Activated CD8-positive, alpha-beta T cell treated with anti-CD3 and anti-CD28 coated beads, Interleukin-2, amount 10 ng/mL, durations not matched to agents 7 days and 5 days (primary cell): ENCODE measurements at places on chromosomes 5 and 9. TPM values are rescaled to one million over a fixed set of nuclear protein-coding genes. Genes with fewer than 3 reads are reported as not detected.

GRCh38 chr9:84851935-84852585 lies 182.5 kb downstream of the NTRK2 start:
- H3K27me3 ChIP-seq, result no peaks in the 10 kb centered on the region
- H3K4me1 ChIP-seq, result no peaks in the 10 kb centered on the region
- no peak overlapping the region for H3K4me3 ChIP-seq
- DNase-seq, result no peak

DNA sequence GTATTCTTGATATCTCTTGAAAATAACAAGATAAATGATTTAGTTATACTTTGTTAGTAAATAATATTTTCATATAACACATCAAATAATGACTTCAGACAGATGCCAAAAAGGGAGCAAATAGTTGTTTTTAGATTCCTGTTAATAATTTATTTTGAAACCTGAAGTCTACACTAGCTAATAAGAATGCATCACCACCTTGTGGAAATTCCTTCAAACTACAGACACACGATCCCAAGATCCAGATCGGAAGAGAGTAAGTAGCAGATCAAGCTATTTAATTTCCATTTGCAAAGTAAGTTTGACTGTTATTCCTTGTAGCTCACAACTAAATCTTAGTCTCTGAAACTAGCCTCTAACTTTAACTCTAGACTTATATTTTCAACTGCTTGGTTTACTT lies 35.5 kb upstream of the ISL1 start:
- H3K4me1 ChIP-seq, result no peaks in the 10 kb centered on the region
- no peaks in the 10 kb centered on the region for H3K27me3 ChIP-seq
- no peak for DNase-seq
- no peak overlapping the region for H3K27ac ChIP-seq
- no peak overlapping the region for H3K4me3 ChIP-seq

GRCh38 chr9:105142406-105143135 lies 101.9 kb upstream of the SLC44A1 start:
- H3K36me3 ChIP-seq, result no peaks in the 10 kb centered on the region
- H3K4me3 ChIP-seq, result no peak overlapping the region
- H3K27me3 ChIP-seq, result peaks cover 21% of the 10 kb centered on the region
- no peak for DNase-seq
- no peak overlapping the region for H3K27ac ChIP-seq

- peak overlapping the region; percentile 94 for H3K27ac ChIP-seq
- peaks cover 55% of the 10 kb centered on the region for H3K4me1 ChIP-seq
- no peaks in the 10 kb centered on the region for H3K27me3 ChIP-seq
These were observed 7.2 kb downstream of the NINJ1 start for GRCh38 chr9:93126825-93127368.

DNA sequence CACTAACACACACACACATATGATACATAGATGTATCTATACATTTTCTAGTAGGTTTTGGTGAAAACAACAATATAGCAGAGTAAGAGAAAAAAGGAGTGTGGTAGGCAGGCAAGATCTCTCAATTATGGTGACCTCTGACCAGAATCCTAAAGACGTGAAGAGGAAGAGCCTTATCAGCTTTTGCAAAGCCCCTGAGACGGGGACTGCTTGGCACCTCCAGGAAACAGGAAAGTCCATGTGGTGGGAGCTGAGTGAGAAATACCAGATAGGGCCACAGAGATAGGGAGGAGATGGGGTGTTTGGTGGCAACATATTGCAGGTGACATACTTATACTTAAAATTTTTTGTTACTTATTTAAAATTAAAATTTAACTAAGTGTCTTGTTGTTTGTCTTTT lies 39.9 kb upstream of the CTXN3 start:
- H3K4me1 ChIP-seq, result no peaks in the 10 kb centered on the region
- H3K27ac ChIP-seq, result no peak overlapping the region
- no peak for DNase-seq
- H3K27me3 ChIP-seq, result peaks cover 2% of the 10 kb centered on the region
- no peaks in the 10 kb centered on the region for H3K36me3 ChIP-seq

DNA sequence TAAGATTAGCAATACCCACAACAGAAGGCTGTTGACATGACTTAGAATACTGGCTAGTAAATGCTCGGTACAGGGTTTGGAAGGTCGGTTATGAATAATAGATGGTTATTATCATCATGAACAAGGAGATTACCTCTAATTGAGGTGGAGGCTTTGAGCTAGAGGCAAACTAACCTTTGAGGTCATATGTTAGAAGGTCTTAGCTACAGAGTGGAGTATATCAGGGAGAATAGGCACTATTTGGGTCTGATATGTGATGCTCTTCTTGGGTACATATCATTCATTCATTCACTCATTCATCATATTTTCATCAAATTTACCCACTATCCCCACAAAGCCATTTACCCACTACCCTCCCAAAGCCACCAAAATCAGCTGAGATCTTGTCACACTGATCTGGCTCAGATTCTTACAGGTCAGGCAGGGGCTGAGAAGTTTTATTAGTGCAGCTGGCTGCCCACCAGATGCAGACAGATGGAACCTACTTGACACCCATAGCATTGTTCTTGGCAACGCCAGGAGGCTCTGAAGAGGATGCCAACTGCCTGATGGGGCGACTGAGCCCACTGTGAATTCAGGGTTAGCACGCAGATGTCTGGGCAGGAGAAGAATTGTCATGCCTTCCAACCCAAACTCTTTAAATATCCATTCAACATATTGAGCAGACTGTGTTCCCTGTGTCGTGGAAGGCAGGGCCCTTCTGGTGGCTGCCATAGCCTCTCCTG lies 90.2 kb upstream of the SH3PXD2B start:
- H3K27ac ChIP-seq, result no peak overlapping the region
- H3K36me3 ChIP-seq, result no peaks in the 10 kb centered on the region
- DNase-seq, result no peak
- no peaks in the 10 kb centered on the region for H3K27me3 ChIP-seq
- H3K4me1 ChIP-seq, result no peaks in the 10 kb centered on the region
- H3K4me3 ChIP-seq, result no peak overlapping the region

GRCh38 chr9:134914501-134914834 lies 3.2 kb downstream of the FCN1 start:
- H3K4me1 ChIP-seq, result no peaks in the 10 kb centered on the region
- H3K27me3 ChIP-seq, result peaks cover 8% of the 10 kb centered on the region
- DNase-seq, result no peak

DNA sequence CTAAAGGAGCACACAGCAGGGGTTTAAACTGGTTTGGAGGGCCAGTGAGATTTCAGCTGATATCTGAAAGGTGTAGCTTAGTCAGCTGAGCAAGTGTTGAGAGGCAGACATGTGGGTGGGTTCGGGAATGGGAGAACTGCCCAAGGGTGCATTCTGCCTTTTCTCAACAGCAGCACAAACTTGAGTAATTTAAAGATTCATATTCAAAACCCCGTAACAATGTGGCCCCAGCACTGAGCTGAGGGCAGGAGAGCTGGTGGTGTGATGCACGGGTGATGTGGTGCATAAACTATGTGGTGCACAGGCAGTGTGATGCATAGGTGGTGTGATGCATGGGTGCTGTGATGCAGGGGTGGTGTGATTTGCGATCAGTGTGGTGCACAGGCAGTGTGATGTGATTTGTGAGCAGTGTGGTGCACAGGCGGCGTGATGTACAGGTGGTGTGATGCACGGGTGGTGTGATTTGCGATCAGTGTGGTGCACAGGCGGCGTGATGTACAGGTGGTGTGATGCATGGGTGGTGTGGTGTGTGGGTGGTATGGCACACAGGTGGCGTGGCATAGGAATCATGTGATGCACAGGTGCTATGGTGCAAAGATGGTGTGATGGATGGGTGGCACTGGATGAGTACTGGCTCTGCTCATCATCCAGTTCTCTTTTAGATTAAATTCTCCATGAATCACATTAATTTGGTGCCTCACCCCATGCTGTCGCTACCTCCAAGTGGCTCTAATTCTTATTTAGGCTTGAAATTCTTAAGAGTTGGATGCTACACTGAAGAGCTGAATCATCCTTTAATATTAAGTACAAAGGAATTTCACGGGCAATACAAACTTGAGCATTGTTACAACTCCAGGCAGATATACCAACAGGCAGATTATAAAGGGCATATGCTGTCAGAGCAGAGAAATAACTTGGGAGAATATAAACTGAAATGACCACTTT lies 53.6 kb downstream of the DAP start:
- DNase-seq, result no peak
- peaks cover 9% of the 10 kb centered on the region for H3K36me3 ChIP-seq
- no peak overlapping the region for H3K27ac ChIP-seq
- no peaks in the 10 kb centered on the region for H3K27me3 ChIP-seq
- no peak overlapping the region for H3K4me3 ChIP-seq

GRCh38 chr5:135266303-135266635 lies 132.8 kb downstream of the MACROH2A1 start:
- H3K4me3 ChIP-seq, result no peak overlapping the region
- H3K27ac ChIP-seq, result no peak overlapping the region
- no peak for DNase-seq
- H3K36me3 ChIP-seq, result no peaks in the 10 kb centered on the region

DNA sequence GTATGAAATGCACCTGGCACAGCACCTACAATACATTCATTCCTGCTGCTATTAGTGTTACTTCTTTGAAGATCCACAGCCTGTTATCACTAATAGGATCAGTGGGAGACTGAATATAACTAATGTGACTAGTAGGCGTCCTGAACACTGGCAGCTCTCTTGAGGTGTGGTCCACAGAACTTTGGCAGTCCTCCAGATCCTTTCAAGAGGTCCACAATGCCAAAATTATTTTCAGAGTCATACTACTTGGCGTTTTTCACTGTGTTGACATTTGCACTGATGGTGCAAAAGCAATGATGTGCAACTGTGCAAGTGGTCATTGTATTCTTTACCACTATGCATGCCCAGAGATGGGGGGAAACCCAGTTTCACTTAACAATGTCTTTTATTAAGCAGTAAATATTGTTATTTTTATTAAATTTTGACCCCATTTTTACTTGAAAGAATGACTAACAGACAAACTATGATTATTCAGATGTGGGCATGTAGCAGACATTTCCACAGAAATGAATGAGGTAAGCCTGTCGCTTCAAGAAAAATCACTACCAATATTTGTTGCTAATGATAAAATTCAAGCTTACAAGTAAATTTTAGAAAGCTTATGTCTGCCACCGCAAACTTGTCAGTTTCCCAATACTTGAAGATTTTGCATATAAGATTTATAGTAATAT lies 48.9 kb downstream of the ADRB2 start:
- H3K4me1 ChIP-seq, result no peaks in the 10 kb centered on the region
- no peak for DNase-seq
- H3K36me3 ChIP-seq, result no peaks in the 10 kb centered on the region
- peaks cover 12% of the 10 kb centered on the region for H3K27me3 ChIP-seq
- H3K27ac ChIP-seq, result no peak overlapping the region
- H3K4me3 ChIP-seq, result no peak overlapping the region

DNA sequence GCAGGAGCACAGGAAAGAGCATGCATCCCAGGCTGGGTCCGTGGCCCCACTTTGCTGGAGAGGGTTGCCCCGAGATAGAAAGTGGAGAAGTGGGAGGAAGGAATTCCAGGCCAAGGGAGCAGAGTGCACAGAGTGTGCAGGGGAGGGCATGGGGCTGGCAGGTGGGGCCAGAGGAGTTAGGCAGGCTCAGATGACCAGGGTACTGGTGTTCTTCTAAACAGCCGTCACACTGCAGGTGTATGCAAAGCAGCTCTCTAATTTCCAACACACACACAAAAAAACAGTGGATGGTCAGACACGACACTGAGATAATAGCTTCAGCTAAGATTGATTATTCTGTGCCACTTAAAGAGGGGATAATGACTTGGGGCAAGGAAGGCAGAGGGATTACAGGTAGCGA lies 212.2 kb downstream of the MTRR start:
- no peak for DNase-seq
- H3K4me1 ChIP-seq, result no peaks in the 10 kb centered on the region
- H3K27me3 ChIP-seq, result no peaks in the 10 kb centered on the region
- H3K36me3 ChIP-seq, result no peaks in the 10 kb centered on the region
- H3K4me3 ChIP-seq, result no peak overlapping the region
- no peak overlapping the region for H3K27ac ChIP-seq

GRCh38 chr5:83865579-83865978 lies 144.9 kb upstream of the HAPLN1 start:
- H3K27ac ChIP-seq, result no peak overlapping the region
- H3K4me1 ChIP-seq, result no peaks in the 10 kb centered on the region
- no peak for DNase-seq
- H3K4me3 ChIP-seq, result no peak overlapping the region
- H3K36me3 ChIP-seq, result no peaks in the 10 kb centered on the region

GRCh38 chr5:36607114-36607571 lies 737 bp downstream of the SLC1A3 start:
- peaks cover 49% of the 10 kb centered on the region for H3K27me3 ChIP-seq
- H3K36me3 ChIP-seq, result no peaks in the 10 kb centered on the region
- H3K4me3 ChIP-seq, result peak overlapping the region; percentile 56
- H3K27ac ChIP-seq, result no peak overlapping the region

- no peak for DNase-seq
- no peak overlapping the region for H3K27ac ChIP-seq
- no peaks in the 10 kb centered on the region for H3K27me3 ChIP-seq
- no peaks in the 10 kb centered on the region for H3K36me3 ChIP-seq
- no peak overlapping the region for H3K4me3 ChIP-seq
These were observed 172.3 kb upstream of the CDH6 start for GRCh38 chr5:31021181-31021624.

DNA sequence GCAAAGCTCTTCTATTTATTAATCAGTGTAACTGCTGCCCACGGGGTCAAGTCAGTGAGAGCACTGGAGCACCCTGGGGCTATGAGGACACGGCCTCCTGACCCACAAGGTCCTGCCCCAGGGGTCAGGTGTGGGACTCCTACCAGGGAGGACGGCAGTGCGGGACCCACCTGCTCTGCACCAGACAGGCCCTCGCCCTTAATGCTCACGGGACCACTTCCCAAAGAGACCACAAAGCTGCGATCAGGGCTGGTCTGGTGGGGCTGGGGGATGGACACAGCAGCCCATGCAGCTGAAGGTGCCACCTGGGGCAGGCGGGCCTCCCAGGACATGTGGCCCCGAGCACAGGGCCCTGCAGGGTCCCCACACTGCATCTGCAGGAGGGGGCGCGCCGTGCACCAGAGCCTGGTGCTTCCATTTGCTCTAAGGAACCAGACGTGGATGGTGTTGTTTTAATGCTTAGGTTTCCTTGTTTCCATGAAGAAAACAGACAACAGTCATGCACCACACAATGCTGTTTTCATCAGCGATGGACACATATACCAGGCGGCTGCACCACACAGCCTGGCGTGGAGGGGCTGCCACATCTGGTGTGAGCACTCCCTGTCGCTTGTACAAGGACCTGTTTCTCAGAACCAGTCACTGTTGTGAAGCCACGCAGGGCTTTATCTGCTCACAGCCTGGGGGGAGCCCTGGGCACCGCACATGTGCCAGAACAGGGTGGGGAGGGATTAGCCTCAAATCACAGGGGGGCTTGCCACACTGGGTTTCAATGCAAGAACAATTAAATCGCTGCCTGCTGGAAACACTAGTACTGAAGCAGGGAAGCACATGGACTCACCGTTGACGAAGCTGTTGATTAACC lies 22.6 kb downstream of the CLPTM1L start:
- H3K27me3 ChIP-seq, result no peaks in the 10 kb centered on the region
- H3K4me3 ChIP-seq, result no peak overlapping the region
- H3K36me3 ChIP-seq, result peaks cover 57% of the 10 kb centered on the region
- H3K27ac ChIP-seq, result no peak overlapping the region
- H3K4me1 ChIP-seq, result peaks cover 3% of the 10 kb centered on the region

- no peaks in the 10 kb centered on the region for H3K4me1 ChIP-seq
- no peak for DNase-seq
- H3K27me3 ChIP-seq, result peaks cover 7% of the 10 kb centered on the region
- no peak overlapping the region for H3K27ac ChIP-seq
These were observed 33.2 kb upstream of the SNX2 start for GRCh38 chr5:122741681-122742080.

- DNase-seq, result peak; percentile 64
- peak overlapping the region; percentile 71 for H3K27ac ChIP-seq
- H3K27me3 ChIP-seq, result no peaks in the 10 kb centered on the region
- peaks cover 25% of the 10 kb centered on the region for H3K4me1 ChIP-seq
These were observed 41.3 kb downstream of the UGCG start for GRCh38 chr9:111937781-111938426.

The BAAT gene
- not detected for total RNA-seq

The GDNF gene
- total RNA-seq, result not detected

The SLC6A3 gene
- total RNA-seq, result not detected

The RBM22 gene
- 64.0 TPM for total RNA-seq

The COL5A1 gene
- 0.05 TPM for total RNA-seq

The SNCAIP gene
- not detected for total RNA-seq
